ENCODE measurements at places on chromosomes 7 and 10.

DNA sequence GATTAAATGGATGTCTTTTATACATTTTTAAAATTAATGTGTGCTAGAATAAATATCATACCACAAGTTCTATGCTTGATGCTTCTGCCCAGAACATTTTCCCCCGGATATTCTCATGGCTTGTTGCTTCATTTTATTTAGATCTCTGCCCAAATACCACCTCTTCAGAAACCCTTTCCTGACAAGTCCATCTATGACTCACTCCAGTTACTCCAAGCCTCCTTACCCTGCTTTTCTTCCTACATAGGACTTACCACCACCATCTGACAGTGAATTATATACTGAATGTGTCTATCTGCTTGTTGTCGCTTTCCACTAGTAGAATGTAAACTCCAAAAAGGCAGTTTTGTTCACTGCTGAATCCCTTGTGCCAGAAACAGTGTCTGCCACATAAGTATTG, 19.1 kb upstream of the ERVW-1 start:
- no peak for DNase-seq

GRCh38 chr10:12668634-12669033, 319.3 kb downstream of the CAMK1D start:
- no peak for DNase-seq

DNA sequence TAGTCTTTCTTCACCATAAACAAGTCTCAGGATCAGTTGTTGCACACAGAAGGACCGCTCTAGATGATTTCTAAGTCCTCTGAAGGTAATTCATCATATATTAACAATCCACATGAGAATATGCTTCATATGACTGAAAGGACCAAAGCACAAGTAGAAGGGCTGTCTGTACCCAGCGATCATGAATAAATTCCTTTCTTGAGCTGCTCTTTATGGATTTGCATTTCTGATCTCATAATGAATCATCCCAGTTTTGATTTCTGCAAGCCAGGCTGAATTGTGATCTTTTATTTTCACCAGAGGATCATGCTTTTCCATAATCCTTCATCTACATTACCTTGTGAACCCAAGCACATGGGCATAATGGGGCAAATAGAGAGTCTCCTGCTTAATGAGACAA, 675.6 kb downstream of the MAGI2 start:
- no peak for DNase-seq

GRCh38 chr10:97333351-97333600, 1.3 kb downstream of the FRAT2 start:
- DNase-seq, result no peak

GRCh38 chr10:29157321-29157720, 131.5 kb upstream of the LYZL1 start:
- no peak for DNase-seq

- DNase-seq, result peak; percentile 26
These were observed 1064.9 kb downstream of the NXPH1 start for GRCh38 chr7:9498303-9498702.

DNA sequence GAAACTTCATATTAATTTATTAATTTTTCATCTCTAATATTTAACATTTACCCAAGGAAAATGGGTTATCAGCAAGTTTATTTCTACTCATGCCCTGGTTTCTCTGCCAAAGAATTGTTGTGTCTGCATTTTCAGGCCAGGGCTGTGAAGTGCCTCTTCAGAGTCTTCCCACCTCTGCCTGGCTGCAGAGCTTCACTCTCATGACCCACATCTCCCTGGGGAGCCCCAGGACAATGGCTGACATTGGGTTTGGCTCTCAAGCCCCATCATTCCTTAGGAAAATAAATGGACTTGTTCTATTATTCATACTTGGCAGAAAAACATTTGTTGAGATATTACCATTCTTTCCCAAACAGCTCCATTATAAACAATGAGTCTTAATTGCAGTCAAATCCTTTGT, 30.3 kb downstream of the CACNA2D1 start:
- DNase-seq, result peak; percentile 12

DNA sequence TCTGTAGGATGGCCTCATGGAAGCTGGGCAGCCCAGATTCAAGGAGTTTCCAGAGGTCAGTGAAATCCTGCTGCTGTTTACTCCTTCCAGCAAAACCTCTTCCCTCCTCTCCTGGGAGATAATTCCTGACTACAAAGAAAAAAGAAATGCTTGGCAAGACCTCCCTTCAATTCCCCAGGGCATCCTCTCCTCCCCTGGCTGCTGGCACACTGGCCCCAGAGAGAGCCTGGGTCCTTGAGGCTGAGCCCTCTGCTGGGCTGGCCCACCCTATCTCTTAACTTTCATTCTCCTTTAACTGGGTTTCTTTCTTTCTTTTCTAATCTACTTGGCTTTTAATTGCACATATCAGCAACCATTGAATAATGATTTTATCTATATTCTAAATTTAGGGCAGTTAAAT, 7.7 kb downstream of the DRGX start:
- no peak for DNase-seq

GRCh38 chr10:122487174-122487765, 25.9 kb downstream of the HTRA1 start:
- peak; percentile 83 for DNase-seq
